ENCODE measurements at places on chromosomes 3 and 15.

- no peak for DNase-seq
Measured at GRCh38 chr3:4461468-4462090, 5.5 kb downstream of the SUMF1 start.

GRCh38 chr15:73325191-73325861 lies 43.4 kb downstream of the HCN4 start:
- no peak for DNase-seq

DNA sequence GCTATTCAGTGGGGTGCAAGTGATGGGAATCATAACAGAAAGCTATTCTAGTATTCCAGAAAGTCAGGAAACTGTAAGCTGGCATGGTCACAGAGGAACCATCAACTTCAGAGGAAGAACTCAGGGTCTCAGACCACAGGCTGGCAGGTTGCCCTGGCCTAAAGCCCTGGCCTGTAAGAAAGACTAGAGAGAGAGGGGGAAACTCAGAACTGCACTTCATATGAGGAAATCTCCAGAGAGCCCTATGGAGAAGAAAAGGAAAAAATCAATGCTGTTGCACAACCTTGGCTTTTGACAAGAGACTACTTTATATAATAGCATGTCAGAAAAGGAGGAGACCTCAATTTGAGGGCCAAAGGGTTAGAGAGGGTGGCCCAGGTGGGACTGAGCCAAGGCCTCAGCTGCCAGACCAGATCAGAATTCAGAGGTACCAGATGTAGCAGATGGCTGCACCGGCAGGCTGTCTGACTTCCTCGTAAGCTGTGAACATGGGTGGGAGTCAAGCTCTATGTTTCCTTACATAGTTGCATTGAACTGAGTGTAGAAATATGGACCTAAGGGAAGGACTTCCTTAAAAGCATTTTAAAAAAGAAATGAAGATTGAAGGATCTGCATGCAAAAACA lies 333.8 kb downstream of the PDCD6IP start:
- DNase-seq: no peak

DNA sequence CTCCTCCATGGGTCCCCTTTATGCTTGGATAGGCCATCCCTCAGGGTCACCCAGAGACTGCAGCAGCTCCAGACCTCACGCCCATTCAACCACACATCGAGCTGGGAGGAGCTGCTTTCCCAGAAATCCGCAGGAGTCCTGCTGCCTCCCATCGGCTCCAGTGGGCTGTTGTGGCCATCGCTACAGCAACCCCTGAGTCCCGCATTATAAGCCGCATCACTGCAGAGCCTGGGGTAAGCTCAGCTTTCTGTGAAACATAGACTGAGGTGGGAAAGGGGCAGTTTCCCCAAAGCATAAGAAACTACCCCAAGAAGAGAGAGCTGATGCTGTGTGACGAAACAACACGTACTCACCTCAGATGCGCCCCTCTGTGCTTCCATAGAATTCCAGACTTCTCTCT lies 35.7 kb downstream of the MRPL46 start:
- DNase-seq: no peak

GRCh38 chr3:176896640-176897039 lies 300.6 kb downstream of the TBL1XR1 start:
- peak; percentile 2 for DNase-seq

GRCh38 chr3:13176445-13176844 lies 103.2 kb upstream of the IQSEC1 start:
- DNase-seq: no peak

GRCh38 chr3:149658744-149659497 lies 1.1 kb upstream of the WWTR1 start:
- DNase-seq: no peak

Measured in EL (cell line).